SJCRH30 (cell line): ENCODE measurements at places on chromosomes 5 and 9. TPM values are rescaled to one million over a fixed set of nuclear protein-coding genes. Genes with fewer than 3 reads are reported as not detected.

TNFAIP8 gene
- 43.1 and 45.3 TPM in 2 replicates for total RNA-seq

CDC20B gene
- 0.02 TPM in 1 of 2 replicates, not detected in the other for total RNA-seq

FREM1 gene
- 10.4 and 12.4 TPM in 2 replicates for total RNA-seq

ACSL6 gene
- total RNA-seq, result not detected in 2 replicates

TCOF1 gene
- total RNA-seq, result 58.9 and 60.4 TPM in 2 replicates

C8G gene
- not detected in 2 replicates for total RNA-seq

TAF11L5 gene
- not detected in 2 replicates for total RNA-seq

LHX3 gene
- total RNA-seq, result not detected in 2 replicates

SPATA31C1 gene
- total RNA-seq, result 0.10 and 0.14 TPM in 2 replicates

DBH gene
- total RNA-seq, result 2.2 and 2.5 TPM in 2 replicates
